ENCODE measurements at places on chromosomes 2 and 18.
A peak's percentile ranks its signal among the peaks of the same experiment; 100 is the strongest.

DNA sequence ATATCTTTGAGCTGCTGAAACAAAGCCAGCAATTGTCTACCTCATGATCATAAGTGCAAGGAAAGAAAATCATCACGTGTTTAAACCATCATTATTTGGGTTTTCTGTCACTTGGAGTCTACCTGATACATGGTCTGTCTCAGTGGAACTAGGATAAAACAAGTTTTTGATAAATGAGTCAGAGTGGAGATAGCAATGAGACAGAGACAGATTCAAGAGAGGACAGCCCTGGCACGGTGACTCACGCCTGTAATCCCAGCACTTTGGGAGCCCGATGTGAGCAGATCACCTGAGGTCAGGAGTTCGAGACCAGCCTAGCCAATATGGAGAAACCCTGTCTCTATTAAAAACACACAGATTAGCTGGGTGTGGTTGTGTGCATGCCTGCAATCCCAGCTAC, 93.8 kb downstream of the PMAIP1 start:
- no peak for DNase-seq

- peak; percentile 13 for DNase-seq
Observed at GRCh38 chr18:23635283-23636070, 27.2 kb downstream of the ANKRD29 start.

DNA sequence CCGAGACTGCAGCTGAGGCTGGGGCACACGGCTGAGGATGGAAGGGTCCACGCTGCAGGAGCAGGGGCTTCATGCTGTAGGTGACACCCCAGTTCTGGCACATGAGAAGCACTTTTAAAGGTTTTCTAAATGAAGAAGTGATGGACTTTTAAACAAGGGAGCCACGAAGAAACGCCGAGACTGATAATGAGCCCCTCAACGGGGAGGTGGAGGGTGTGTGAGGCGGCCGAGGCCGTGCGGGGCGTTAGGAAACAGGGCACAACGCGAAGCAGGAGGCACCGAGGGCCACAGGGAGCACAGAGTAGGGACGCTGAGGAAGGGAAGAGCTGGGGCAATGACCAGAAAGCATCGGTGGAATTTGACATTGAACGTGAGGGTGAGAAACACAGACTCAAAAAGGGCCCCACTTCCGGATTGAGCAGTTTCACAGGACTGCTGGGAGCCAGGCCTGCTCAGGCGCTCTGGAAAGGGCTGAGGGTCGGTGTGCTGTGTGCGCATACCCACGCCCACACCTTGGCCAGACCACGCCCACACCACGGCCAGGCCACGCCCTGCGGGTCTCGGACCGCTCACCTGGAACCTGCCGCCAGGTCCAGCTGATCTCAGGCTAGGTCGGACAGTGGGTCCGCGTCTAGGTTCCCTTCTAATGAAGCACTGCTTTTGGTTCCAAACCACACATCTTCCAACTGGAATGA, 115.7 kb downstream of the GYPC start:
- DNase-seq: no peak

- DNase-seq: no peak
Observed at GRCh38 chr18:49446481-49446880, 14.0 kb downstream of the DYM start.

- DNase-seq: no peak
Observed at GRCh38 chr2:42954227-42954962, 162.0 kb upstream of the HAAO start.

- no peak for DNase-seq
Observed at GRCh38 chr2:179467111-179467510, 202.5 kb upstream of the SESTD1 start.

GRCh38 chr2:194750926-194751325, 906.1 kb upstream of the SLC39A10 start:
- DNase-seq: no peak

DNA sequence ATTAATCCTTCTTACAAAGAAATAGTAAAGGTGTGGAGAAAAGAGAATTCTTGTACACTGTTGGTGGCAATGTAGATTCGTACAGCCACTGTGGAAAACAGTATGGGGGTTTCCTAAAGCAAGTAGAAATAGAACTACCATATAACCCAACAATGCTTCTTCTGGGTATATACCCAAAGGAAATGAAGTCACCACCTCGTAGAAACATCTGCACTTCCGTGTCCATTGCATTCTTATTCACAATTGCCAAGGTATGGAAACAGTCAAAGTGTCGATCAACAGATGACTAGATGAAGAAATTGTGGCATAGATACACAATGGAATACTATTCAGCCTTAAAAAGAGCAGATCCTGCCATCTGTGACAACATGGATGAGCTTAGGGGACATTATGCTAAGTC, 93.4 kb upstream of the TGIF1 start:
- no peak for DNase-seq

DNA sequence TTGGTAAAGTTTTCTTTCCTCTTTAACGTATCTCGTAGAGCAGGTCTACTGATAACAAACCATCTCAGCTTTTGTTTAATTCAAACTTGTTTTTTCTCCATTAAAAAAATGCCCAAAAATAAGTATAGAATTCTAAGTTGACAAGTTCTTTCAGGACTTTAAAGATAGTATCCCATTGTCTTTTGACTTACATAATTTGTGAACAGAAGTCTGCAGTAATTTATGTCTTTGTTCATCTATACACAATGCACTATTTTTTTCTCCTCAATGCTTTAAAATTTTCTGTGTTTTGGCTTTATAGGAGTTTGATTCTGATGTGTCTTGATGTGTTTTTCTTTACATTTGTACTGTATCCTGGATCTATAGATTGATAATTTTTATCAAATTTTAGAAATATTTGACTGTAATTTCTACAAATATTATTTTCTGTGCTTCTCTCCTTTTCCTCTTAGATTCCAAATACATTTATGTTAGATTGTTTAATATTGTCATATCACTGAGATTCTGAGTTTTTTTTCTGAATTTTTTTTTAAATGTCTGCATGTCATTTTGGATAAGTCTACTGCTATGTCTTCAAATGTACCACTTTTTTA, 143.3 kb downstream of the FTCDNL1 start:
- no peak for DNase-seq

GRCh38 chr18:50061876-50062517, 132.9 kb downstream of the MYO5B start:
- no peak for DNase-seq

DNA sequence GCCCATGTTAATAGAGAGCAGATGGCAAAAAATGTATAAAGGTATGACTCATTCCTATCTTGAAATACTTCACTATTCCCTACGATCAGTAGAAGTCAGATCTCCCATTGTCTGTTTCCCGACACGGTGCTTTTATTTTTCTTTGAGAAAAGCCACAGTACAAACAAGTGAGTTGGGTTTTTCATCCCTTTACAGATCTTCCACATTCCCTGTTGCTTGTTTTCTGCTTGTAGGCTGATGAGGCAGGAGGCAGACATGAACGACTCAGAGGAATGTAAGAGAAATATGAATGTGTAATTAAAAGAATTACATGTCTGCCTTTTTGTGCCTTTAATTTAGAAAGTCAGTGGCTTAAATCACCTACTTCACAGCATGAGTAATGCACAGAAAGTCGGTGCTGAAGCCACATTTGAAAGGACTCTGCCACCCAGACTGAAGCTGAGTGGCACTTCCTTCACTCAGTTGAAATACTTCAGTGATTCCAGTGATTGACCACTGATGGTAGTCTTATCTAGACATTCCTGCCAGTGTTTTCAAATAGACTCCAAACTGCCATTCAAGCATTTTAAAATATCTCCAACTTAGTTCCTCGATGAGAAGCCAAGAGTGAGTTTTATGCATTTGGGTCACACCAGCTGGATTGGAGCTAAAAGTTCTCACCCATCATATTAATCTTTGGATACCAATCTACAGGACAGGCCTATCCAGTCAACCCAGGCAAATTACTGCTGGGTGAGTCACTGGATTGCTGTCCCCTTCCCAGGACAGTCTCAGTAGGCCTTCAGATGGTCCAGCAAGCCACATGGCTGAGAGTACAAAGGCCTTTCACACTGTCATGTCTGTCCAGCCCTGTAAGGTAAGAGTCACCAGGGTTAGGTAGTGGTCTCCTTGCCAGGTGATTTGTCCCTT, 79.0 kb downstream of the COLEC12 start:
- DNase-seq: no peak

GRCh38 chr2:159711562-159712142, 654 bp upstream of the MARCHF7 start:
- no peak for DNase-seq

DNA sequence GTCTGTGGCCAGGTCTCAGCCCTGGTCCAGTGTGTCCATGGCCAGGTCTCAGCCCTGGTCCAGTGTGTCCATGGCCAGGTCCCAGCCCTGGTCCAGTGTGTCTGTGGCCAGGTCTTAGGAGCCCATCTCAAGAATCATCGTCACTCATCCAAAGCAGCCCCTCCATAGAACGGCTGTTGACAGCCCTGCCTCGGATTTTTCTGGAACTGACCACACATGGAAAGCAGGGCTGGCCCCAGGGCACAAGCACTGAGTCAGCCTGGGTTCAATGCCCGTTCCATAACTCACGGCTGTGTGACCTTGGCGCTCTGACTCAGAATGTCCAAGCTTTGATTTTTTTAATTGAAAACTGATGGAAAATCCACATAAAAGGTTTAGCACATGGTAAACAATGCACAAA, 59.9 kb upstream of the SNTG2 start:
- DNase-seq: no peak

- no peak for DNase-seq
Observed at GRCh38 chr2:53559302-53559966, 208.2 kb upstream of the CHAC2 start.

DNA sequence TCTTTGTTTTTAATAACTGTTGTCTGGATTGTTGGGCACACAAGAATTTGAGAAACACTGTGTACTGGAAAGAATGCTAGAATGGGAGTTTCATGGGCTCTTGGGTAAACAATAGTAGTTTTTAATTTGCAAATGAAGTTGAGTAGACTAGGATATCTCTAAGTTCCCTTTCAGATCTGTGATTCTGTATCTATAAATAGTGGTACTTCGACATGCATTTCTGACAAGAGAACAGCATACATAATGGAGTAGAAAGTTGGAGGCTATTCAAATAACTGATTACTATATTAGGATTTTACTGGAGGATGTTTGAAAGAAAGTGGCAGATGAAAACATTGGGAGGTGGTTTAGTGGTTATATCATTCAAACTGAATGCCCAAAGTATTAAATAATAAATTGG, 29.5 kb downstream of the EPB41L5 start:
- no peak for DNase-seq

DNA sequence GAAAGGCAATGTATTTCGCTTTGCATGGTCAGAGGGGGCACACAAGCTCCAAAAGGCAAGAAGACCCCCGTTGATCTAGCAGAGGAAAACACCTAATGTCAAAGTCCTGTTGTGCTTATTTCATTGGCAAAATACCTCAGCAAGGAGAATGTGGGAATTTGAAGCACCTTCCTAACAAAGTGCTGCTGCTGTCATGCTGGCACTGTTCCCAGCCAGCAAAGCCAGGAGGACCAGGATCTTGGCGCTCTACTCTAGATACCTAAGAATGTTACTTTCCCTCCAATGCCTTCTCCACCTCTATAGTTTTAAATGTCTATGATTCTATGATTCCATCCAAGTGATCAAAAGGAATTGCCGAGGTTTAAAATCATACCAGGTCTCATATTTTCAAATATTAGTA, 867.9 kb upstream of the POU3F3 start:
- no peak for DNase-seq

Data from MM.1S (cell line).